Frontal cortex (tissue), 4 donors: ENCODE measurements at places on chromosomes 7 and 10. TPM values are rescaled to one million over a fixed set of nuclear protein-coding genes. Genes with fewer than 3 reads are reported as not detected.

GRCh38 chr7:71334541-71334940, 202.6 kb downstream of the GALNT17 start:
- DNase-seq: no peak

The C7orf33 gene
- not detected for total RNA-seq

DNA sequence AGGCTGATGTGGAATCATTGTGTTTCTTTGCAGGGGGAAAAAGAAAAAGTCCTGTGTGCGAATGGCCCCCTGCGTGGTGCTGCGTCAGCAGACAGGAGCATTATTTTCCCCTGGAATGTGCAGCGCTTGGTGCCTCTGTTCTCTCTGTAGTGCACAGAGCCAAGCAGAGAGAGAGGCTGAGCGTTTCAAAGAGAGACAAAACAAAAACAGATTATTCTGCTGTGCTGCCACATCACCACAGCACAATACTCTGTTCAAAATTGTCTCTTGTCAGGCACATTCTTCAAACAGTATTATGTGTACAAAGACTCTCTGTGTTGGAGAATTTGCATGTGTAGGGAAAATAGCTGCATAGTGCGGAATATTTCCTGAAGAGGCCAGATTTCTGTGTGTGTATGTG, 609.0 kb downstream of the SDK1 start:
- DNase-seq: peak; percentile 43

The ECHDC3 gene
- 1.6 TPM for total RNA-seq

The GIMAP7 gene
- total RNA-seq: 2.4 TPM

The OR6V1 gene
- total RNA-seq: not detected

GRCh38 chr7:66415659-66416265, 210.6 kb downstream of the TPST1 start:
- DNase-seq: no peak

- no peak for DNase-seq
Measured at GRCh38 chr7:95636140-95636940, 40.0 kb upstream of the PDK4 start.

The EGFR gene
- total RNA-seq: 5.3 TPM

The GIMAP8 gene
- 1.6 TPM for total RNA-seq

- no peak for DNase-seq
Measured at GRCh38 chr7:17109020-17109419, 189.4 kb upstream of the AHR start.

The BMPER gene
- total RNA-seq: 2.9 TPM

The BAMBI gene
- total RNA-seq: 4.5 TPM

DNA sequence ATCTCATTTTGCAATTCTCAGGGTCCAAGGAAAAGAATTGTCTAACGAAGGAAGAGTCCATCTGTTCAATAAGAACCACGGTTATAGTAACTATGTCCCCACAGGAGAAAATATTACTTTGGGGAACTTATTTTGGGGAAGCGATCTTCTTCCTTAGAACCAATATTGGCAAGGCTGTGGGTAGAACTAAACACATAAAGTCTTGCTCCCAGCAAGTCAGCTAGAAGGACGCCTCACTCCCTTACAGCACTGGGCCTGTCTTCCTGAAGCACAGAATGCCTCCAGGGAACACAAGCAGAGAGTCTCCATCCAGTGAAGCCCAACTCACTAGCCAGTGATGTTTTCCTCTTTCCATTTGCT, 30.2 kb downstream of the C10orf71 start:
- DNase-seq: no peak

DNA sequence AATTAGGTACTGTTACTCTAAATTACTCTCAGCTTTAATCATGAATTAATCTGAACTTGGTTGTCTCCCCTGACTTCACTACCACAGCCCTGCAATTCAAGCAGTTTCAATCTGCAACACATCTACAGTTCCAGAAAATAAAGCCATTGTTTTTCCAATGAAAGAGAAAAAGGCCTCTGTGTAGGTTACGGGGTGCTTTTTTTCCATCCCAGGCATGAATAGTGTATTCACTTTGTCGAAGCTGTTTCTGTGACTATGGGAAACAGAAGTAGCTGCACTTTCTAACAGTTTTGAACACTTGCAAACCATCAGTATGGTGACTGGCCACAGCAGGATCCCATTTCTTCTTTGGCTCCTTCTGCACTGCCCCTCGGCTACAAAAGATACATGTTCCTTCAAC, 460.2 kb downstream of the GRM8 start:
- no peak for DNase-seq

The ANXA8 gene
- not detected for total RNA-seq

The FFAR4 gene
- total RNA-seq: not detected

- DNase-seq: no peak
Measured at GRCh38 chr7:69515495-69516212, 82.6 kb upstream of the AUTS2 start.

GRCh38 chr7:102917436-102918353, 4.9 kb downstream of the LRRC17 start:
- DNase-seq: no peak

- DNase-seq: no peak
Measured at GRCh38 chr10:48455392-48456151, 149.1 kb downstream of the MAPK8 start.

The AFAP1L2 gene
- total RNA-seq: 6.1 TPM
